Kidney epithelial cell (primary cell): ENCODE measurements at places on chromosomes 4 and X. TPM values are rescaled to one million over a fixed set of nuclear protein-coding genes. Genes with fewer than 3 reads are reported as not detected.

The TCEAL6 gene
- total RNA-seq, result not detected in 2 replicates

The TGIF2LX gene
- not detected in 2 replicates for total RNA-seq

The PSAPL1 gene
- total RNA-seq, result not detected in 2 replicates

The SORCS2 gene
- 1.4 and 8.1 TPM in 2 replicates for total RNA-seq

The MAGED4 gene
- 20.7 and 32.5 TPM in 2 replicates for total RNA-seq
